ENCODE measurements at places on chromosomes 4 and X. TPM values are rescaled to one million over a fixed set of nuclear protein-coding genes. Genes with fewer than 3 reads are reported as not detected.

GRCh38 chr4:7964890-7965662 lies 25.4 kb upstream of the AFAP1 start:
- DNase-seq: peak; percentile 65

DNA sequence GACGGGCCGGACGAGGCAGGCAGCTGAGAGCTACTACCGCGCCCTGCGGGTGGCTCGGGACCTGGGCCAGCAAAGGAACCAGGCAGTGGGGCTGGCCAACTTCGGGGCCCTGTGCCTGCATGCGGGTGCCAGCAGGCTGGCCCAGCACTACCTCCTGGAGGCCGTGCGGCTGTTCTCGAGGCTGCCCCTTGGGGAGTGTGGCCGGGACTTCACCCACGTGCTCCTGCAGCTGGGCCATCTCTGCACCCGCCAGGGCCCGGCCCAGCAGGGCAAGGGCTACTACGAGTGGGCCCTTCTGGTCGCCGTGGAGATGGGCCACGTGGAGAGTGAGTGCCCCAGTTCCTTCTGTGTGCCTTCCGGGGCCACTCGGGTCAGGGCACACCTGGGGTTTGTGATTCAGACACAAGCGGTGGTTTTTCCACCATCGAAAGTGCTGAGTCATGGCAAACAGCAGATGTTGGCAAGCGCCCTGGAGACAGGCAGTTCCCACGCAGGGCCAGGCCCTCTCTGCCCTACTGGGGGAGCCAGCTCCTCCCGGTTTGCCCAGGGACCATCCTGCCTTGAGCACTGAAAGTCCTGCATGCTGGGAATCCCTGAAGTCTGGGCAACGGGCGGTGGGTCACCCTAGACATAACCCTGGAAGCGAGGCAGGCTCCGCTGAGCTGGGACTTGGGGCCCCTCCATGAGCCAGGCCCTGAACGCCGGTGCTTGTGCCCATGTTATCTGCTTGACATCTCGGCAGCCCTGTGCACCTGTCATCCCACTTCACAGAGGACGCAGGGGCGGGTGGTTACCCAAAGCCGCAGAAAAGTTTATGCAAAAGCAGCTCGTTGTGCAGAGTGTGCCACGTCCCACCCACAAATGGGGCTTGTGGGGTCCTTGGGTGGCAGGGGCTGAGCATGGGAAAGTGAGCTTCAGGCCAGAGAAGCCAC lies 29.5 kb downstream of the SH3TC1 start:
- DNase-seq: peak; percentile 86

- DNase-seq: peak; percentile 2
These were observed 187.8 kb upstream of the NHS start for GRCh38 chrX:17187136-17187756.

DNA sequence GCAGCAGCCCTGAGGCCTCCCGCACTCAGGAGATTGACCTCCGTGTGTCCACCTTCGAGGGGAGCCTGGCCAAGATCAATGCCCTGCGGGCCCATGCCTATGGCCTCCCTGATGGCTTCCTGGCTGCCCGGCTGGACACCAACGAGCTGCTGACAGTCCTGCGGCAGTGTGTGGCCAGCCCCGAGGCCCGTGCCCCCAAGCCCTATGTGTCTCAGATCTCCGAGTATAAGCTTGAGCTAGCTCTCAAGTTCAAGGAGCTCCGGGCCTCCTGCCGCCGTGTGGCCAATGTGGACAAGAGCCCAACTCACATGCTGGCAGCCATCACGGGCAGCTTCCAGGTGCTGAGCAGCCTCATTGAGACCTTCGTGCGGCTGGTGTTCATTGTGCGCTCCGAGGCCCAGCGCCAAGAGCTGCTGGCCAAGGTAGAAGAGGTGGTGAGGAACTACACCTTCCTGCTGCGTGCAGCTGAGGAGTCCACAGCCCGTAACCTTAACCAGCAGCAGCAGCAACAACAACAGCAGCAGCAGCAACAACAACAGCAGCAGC lies 25.5 kb upstream of the PRPS1 start:
- no peak for DNase-seq

DNA sequence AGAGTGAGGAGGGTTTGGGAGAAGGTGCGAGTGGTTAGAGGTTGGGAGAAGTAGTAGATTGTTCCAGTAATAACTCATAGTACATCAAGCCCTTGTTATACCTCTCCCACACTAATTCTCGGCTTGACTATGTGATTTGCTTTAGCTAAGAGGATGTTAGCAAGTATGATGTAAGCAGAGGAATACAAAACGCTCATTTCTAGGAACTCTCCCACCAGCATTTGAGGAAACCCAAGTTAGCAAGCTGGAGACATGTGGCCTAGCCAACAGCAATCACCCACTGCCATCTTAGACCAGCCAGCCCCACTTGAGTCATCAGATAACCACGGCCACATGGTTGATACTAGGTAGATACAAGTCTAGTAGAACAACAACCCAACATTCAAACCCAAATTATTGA lies 14.2 kb downstream of the FTHL17 start:
- DNase-seq: no peak

DNA sequence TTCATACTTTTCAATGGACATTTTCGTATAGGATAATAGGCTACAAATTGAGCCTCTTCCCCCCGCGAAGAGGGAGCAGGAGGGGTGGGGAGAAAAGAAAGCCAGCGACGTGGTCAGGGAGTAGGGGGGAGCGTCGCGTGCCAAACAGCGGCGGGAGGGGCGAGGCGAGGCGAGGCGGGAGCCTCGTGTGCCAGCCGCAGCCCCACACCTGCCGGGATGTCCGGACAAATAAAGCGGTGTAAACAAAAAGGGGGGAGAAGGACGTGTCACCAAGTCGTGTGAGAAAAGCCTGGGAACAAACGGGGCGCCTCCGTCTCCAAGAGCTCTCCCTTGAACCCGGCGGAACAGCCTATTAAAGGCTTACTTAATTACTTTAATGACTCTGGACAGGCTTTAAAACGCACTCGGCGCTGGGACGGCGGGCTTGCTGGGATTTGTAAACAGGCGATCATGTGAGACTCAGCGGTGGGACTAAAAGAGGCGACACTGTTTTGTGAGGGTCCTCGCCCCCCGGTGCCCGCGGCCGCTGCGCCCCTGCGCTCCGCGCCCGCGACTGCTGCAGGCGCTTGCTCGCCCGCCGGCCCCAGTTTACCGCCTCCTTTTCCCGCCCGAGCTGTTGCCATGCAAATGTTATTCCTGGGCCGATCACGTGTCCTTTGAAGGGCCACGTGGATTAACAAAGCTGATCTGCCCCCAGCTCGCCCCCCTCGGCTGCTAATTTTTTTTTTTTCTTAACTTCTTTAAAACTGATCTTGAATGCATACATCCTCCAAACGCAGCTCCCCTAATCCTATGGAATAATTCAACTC lies at the start of gene HELT:
HELT (plus strand) TSS at position 527 of the 809 bp plus-strand sequence. CDS start 439 bp downstream, outside the sequence.
- DNase-seq: no peak

- no peak for DNase-seq
These were observed 12.6 kb upstream of the SLC10A4 start for GRCh38 chr4:48470570-48470969.

- DNase-seq: no peak
These were observed 1.8 kb downstream of the FLNA start for GRCh38 chrX:154372612-154373022.

Gene SRPK3
- 39.9 TPM for total RNA-seq
